ENCODE measurements at places on chromosomes 16 and 17.

DNA sequence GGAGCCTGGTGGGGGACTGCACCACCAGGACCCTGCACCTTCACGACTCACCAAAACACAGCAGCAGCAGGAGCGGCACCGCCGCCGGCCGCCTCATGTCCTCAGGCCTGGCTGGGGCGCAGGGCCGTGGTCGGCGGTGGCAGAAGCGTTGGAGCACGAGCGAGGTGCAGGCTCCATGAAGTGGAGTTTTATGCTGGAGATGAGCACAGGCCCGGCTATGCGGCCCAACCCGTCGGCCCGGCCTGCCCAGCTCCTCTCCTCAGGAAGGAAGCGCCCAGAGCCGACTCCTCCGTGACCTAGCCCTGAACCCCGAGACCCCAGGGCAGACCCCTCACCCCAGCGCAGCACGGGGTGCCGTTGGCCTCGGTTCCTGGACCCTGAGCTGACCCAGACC is at the start of gene PRSS27:
PRSS27 (minus strand) TSS at position 161 of the 394 bp plus-strand sequence; CDS start at position 97, 64 bp downstream.
- no peak for DNase-seq

- peak; percentile 73 for DNase-seq
Measured at GRCh38 chr16:89697161-89697615, 4.3 kb downstream of the SPATA2L start.

GRCh38 chr16:16778332-16778731 is 399.4 kb downstream of the NPIPA7 start:
- no peak for DNase-seq

DNA sequence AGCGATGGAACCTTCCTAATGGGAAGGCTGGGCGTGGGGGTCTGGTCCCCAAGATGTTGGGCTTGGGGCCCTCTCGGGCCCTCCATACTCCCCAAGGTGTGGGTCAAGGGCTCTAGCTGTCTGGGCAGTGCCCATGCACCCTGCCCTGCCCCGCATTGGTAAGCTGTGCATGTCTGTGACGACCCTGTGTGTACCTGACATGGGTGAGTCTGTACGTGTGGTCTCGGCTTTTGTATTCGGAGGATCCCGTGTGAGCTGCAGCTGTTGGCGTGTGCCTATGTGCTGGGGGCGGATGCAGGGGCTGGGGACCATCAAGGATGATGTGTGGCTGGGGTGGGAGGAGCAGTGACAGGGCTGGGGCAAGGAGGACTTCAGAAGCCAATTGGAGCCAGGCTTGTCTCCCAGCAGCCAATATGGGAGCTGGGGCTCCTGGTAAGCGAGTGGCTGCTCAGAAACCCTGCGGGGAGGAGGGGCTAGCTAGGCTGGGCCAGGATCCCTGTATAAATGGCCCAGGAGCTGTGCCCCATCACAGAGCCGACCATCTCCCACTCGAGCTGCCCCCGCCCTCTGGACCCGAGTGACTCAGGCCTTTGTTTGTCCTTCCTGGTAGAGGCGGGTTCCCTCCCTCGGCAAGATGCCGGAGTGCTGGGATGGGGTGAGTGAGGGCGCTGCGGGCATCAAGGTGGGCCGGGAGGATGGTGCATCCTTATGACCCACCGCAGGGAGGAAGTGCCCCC is at the start of gene NDRG4:
NDRG4 (plus strand) TSS at position 529 of the 737 bp plus-strand sequence; CDS start at position 635, 106 bp downstream.
- DNase-seq = peak; percentile 43

DNA sequence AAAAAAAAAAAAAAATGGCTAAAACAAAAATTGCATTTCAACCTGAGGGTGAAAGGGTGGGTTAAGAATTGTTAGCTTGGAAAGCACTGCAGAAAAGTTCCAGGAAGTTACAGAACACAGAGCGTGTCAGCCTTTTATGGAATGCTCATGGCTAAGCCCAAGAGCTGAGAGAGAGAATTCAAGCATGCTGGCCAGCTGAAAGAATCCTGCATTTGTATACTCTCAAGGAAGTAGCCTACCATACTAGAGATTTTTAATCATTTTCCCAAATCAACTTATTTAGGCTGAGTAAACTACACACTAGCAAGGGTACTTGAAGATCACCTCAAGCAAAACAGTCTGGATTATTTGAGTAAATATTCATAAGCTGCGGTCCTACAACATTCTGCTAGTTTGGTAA is 153.9 kb downstream of the KCNJ2 start:
- DNase-seq = no peak

- peak; percentile 60 for DNase-seq
Measured at GRCh38 chr17:78903101-78903779, at the start of gene CEP295NL. CEP295NL (minus strand) TSS chr17:78903201; CDS start chr17:78901828, 1,373 bp downstream.

GRCh38 chr17:21242026-21242697 is 11.0 kb downstream of the NATD1 start:
- DNase-seq = no peak

GRCh38 chr17:76597156-76598003 is 11.7 kb upstream of the ST6GALNAC2 start:
- DNase-seq = no peak

GRCh38 chr16:8107296-8107695 is 483.0 kb downstream of the TMEM114 start:
- no peak for DNase-seq

DNA sequence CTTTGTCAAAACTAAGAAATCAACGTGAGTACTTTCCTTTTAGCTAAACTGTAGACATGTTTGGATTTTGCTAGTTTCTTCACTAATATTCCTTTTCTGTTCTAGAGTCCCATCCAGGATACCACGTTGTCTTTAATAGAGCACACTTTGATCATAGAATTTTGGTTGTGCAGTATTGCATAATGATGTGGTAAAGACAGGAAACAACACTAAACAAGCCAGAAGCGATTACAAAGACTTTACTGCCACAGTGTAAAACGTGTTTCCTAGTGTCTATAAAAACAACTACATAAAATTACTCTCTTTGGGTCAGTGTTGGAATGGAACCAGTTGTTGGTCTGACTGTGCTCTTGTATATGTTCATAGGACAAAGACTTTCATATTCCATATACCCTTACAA is 19.3 kb downstream of the SHISA9 start:
- DNase-seq = no peak

- no peak for DNase-seq
Measured at GRCh38 chr16:84686707-84687298, 13.0 kb upstream of the USP10 start.

GRCh38 chr16:76729525-76729924 is 452.3 kb downstream of the CNTNAP4 start:
- DNase-seq = no peak

DNA sequence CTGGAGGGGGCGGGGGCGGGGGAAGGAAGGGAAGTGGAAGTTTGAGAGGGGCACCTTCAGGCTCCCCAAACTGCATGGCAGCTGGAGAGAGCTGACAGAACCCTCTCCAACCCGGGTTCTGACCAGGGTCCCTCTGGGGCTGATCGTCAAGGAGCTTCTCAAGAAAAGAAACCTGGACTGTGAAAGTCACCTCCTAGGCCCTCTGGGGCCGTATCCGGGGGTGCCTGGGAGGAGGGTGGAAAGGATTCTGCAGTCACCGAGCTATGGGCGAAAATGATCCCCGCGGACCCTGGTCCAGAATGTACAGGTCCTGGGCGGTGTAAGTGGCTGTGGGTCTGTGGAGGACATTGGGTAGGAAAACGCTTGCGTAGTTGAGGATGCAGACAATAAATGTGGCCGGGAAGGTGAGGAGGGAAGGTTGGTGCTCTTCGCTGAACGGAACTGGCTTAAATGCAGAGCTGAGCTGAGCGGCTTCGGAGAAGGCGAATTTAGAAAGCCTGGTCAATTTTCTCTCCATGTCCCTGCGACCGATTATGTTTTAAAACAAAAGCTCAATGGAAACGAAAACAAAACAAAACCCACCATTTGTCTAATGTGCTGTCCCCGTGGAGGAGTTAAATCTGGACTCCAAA is 3.6 kb upstream of the LHX1 start:
- DNase-seq = no peak

- no peak for DNase-seq
Measured at GRCh38 chr17:46903762-46904672, 18.9 kb upstream of the GOSR2 start.

- no peak for DNase-seq
Measured at GRCh38 chr17:7880076-7880868, 8.3 kb upstream of the CHD3 start.

- DNase-seq = no peak
Measured at GRCh38 chr16:10368969-10369551, 16.8 kb upstream of the ATF7IP2 start.

- no peak for DNase-seq
Measured at GRCh38 chr16:58551496-58551895, 36.2 kb downstream of the SETD6 start.

GRCh38 chr16:89458551-89458950 is 31.8 kb downstream of the ANKRD11 start:
- no peak for DNase-seq

GRCh38 chr17:47204722-47205418 is 4.3 kb upstream of the MYL4 start:
- DNase-seq = no peak

- DNase-seq = no peak
Measured at GRCh38 chr17:78225088-78225865, 6.2 kb upstream of the TMEM235 start.

DNA sequence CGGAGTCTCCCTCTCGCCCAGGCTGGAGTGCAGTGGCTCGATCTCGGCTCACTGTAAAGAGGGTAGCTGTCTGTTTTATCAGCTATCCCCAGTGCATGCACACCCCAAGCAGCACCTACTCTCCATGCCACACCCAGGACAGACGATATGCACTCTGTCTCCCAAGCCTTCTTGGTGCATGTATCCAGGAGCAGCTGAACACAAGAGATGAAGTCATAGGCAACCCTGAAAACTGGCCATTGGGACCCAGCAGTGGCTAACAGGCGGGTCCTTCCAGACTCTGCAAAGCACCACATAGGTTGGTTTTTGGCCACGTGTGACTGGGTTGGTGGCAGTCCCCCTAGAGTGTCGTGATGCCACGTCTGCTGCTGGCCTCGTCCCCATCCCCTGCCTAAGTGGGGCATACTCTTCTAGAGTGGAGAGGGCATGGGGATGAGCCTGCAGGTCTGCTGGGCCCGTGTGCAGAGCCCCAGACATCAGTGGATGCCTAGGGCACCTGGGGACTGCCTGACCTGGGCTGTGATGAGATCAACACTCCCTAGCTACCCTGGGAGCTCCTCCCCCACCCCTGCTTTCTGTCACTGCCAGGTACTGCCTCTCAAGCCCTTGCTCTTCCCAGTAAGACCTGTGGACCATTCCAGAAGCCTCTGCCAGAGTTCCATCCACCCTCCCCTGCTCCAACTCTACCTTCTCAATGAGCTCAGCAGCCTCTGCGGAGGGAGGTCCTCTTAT is 9.3 kb downstream of the PDE6G start:
- DNase-seq = no peak
